ENCODE measurements at places on chromosomes 16 and 17. TPM values are rescaled to one million over a fixed set of nuclear protein-coding genes. Genes with fewer than 3 reads are reported as not detected.

The GNPTG gene
- 34.8 TPM for total RNA-seq

The KCNJ2 gene
- 6.7 TPM for total RNA-seq

The MYL11 gene
- total RNA-seq: not detected

The MYH8 gene
- total RNA-seq: 0.03 TPM

The SGCA gene
- 18.2 TPM for total RNA-seq

The RRAD gene
- 35.4 TPM for total RNA-seq

The FOXC2 gene
- total RNA-seq: 2.7 TPM

- peaks cover 1% of the 10 kb centered on the region for H3K36me3 ChIP-seq
- H3K27me3 ChIP-seq: no peaks in the 10 kb centered on the region
- H3K27ac ChIP-seq: no peak overlapping the region
- H3K4me1 ChIP-seq: no peaks in the 10 kb centered on the region
Measured at GRCh38 chr16:1212616-1213194, 12.4 kb downstream of the TPSG1 start.

DNA sequence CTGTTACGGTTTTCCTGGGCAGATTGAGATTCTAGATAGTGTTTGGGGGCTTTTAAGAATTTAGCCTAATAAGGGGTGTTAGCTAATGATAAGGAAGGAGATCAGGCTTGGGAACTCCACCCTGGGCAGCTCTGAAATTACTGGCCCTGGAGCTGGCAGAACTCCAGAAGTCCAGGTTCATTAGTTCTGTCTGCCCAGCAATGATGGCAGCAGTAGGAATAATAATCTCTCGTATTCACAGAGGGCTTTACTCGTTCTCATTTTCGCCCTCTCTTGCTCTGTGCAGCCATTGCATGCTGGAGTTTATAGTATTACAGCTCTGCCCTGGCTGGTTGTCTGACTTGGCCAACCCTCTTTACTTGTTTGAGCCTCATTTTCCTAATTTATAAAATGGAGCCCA, 216.0 kb downstream of the HAPSTR1 start:
- no peak for DNase-seq
- no peak overlapping the region for H3K4me3 ChIP-seq
- H3K27me3 ChIP-seq: no peaks in the 10 kb centered on the region

DNA sequence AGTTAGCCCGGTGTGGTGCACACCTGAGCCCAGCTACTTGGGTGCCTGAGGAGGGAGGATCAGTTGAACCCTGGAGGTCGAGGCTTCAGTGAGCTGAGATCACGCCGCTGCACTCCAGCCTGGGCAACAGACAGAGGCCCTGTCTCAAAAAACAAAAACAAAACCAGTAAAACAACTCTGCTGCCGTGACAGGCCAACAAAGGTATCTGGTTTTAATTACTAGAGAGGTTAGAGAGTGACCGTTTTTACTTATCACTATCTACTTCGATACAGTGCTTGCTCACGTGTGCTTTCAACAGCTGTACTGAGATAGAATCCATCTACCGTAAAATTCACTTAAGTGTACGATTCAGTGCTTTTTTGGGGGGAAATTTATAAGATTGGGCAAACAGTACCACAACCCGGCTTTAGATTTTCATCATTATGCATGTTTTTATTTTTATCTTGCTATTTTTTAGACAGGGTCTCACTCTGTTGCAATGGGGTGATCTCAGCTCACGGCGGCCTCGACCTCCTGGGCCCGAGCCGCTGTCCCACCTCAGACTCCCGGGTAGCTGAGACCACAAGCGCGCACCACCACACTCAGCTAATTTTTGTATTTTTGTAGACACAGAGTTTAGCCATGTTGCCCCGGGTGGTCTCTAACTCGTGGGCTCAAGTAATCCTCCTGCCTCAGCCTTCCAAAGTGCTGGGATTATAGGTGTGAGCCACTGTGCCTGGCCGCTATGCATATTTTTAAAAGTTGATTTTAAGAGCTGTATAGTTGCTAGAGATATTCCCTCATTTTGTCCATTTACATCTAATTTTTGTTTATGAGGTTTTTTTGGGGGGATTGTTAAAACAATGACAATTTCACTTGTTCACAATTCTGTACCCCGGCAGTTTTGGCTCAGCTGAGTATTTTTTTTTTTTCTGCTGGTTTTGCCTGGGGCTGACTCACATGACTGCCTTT, 30.9 kb downstream of the SERPINF1 start:
- no peak for DNase-seq
- no peaks in the 10 kb centered on the region for H3K4me1 ChIP-seq
- H3K27me3 ChIP-seq: no peaks in the 10 kb centered on the region
- no peak overlapping the region for H3K4me3 ChIP-seq

GRCh38 chr17:17590883-17591354, 589 bp downstream of the PEMT start:
- no peaks in the 10 kb centered on the region for H3K27me3 ChIP-seq
- H3K27ac ChIP-seq: peak overlapping the region; percentile 82
- no peaks in the 10 kb centered on the region for H3K36me3 ChIP-seq
- peak overlapping the region; percentile 46 for H3K4me3 ChIP-seq
- peaks cover 15% of the 10 kb centered on the region for H3K4me1 ChIP-seq

- no peak overlapping the region for H3K4me3 ChIP-seq
- no peaks in the 10 kb centered on the region for H3K36me3 ChIP-seq
- H3K27ac ChIP-seq: no peak overlapping the region
- H3K4me1 ChIP-seq: no peaks in the 10 kb centered on the region
Measured at GRCh38 chr17:38617074-38617860, 11.5 kb upstream of the SRCIN1 start.

DNA sequence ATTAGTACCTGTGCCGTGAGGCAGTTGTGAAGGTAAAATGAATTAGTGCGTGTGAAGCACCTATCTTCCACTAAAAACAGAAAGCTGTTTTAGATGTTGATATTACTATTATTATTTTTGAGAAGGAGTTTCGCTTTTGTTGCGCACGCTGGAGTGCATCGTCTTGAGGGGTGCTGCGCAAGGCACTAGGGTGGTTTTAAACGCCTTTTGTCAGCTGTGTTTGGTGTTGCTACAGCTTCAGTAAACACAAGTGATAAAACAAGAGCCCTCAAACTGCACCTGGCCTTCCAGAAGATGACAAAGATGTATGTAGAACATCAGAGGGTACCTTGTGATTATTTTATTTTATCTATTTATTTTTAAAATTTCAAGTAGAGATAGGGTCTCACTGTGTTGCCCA, 38.2 kb downstream of the PLCG2 start:
- H3K27me3 ChIP-seq: no peaks in the 10 kb centered on the region
- peak overlapping the region; percentile 45 for H3K27ac ChIP-seq
- DNase-seq: no peak
- no peaks in the 10 kb centered on the region for H3K36me3 ChIP-seq
- H3K4me3 ChIP-seq: no peak overlapping the region

DNA sequence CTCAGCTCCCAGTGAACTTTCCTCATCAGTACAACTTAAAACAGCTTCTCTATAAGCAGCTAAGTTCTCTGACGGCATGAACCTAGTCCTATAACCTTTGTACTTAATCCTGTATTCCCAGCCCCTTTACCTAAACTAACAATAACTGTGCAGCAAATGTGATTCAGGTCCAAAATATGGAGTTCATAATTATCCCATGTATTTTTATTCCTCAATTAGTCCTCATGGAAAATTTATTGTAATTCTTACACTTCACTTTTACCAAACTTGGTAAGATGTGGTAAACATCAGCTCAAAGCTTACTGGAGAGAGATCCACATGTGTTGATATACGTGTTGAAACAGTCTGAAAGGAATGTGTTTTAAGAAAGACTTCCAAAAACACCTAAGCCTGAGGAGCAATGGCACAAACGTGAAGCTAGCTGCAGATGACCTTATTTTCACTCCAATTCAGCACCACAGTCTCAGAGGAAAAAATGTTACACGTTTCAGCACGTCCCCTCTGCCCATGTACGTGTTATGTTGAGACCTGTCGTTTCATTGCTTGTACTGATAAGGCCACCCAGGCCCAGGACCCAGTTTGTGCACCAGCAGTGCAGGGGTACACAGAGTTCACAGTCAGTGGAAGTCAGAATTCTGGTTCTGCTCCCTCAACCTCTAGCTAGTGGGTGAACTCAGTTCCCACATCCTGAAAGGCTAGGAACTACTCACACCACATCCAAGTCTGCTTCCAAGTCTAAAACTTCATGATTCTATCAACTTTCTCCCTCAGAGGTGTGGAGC, 7.1 kb downstream of the USP31 start:
- no peaks in the 10 kb centered on the region for H3K27me3 ChIP-seq
- DNase-seq: no peak
- H3K4me3 ChIP-seq: no peak overlapping the region
- H3K27ac ChIP-seq: peak overlapping the region; percentile 42
- peaks cover 11% of the 10 kb centered on the region for H3K4me1 ChIP-seq

DNA sequence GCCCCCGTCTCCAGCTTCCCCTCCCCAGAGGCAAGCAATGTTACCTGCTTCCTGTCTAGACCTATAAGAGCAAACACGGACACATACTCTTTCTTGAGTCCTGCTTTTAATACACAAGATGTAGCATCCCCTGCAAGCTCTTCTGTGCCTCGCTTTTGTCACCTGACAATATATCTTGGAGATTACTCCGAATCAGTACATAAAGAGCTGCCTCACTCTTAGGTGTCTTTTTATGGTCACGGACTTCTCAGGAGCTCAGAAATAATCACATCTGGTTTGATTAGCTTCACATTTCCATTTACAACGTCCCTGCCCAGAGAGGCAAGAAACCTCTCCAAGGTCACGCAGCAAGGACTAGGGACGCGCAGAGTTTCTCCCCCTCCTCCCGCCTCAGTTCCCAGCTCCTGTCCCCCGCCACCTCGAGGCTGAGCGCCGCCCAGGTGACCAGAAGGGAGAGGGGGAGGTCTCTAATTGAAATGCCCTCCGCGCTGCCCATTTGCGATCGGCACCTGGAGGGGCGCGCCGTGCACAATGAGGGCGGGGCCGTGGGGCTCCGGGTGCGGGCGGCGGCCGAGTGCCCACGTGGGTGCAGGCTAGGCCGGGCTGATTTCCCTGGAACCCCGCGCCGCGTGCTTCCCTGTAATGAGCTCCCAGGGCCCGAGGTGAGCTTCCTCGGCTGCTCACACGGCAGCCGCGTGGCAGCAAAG, 13.8 kb upstream of the SEZ6 start:
- no peak overlapping the region for H3K4me3 ChIP-seq
- peaks cover 4% of the 10 kb centered on the region for H3K27me3 ChIP-seq
- no peak for DNase-seq
- H3K27ac ChIP-seq: no peak overlapping the region
- no peaks in the 10 kb centered on the region for H3K4me1 ChIP-seq

DNA sequence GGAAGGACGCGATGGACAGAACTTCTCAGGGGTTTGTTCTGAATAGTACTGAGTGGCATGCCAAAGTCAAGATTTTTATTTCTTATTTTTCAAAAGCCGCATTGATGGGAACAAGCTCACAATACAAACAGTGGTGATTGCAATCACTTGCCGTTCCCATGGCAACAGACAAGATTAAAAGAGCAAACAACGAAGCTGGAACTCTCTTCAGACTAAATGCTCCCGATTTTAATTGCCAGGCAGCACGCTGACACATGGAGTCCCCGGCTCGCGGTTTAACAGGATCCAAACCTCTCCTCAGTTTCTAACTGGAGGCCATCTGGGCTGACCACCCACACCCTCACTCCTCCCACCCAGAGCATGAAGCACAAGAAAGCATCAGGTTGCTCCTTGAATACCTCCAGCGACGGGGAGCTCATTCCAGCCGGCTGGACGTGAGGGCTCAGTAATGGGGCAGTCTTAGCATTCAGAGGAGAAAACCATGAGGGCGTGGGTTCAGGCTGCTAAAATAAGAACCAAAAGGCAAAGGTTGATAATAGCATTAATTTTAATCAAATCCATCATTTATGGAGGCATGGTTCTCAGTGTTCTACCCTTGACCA, 41.5 kb downstream of the AIPL1 start:
- no peaks in the 10 kb centered on the region for H3K36me3 ChIP-seq
- DNase-seq: peak; percentile 20
- H3K27me3 ChIP-seq: no peaks in the 10 kb centered on the region
- H3K27ac ChIP-seq: no peak overlapping the region
- no peak overlapping the region for H3K4me3 ChIP-seq

GRCh38 chr17:29331708-29332085, 37.7 kb upstream of the NUFIP2 start:
- DNase-seq: no peak
- no peaks in the 10 kb centered on the region for H3K36me3 ChIP-seq
- no peak overlapping the region for H3K4me3 ChIP-seq
- no peak overlapping the region for H3K27ac ChIP-seq
- H3K27me3 ChIP-seq: no peaks in the 10 kb centered on the region

- no peak overlapping the region for H3K4me3 ChIP-seq
- H3K27ac ChIP-seq: no peak overlapping the region
- H3K36me3 ChIP-seq: no peaks in the 10 kb centered on the region
- H3K27me3 ChIP-seq: peaks cover 30% of the 10 kb centered on the region
- no peaks in the 10 kb centered on the region for H3K4me1 ChIP-seq
- DNase-seq: peak; percentile 77
Measured at GRCh38 chr17:79391376-79392233, 219.2 kb downstream of the RBFOX3 start.

GRCh38 chr16:66712512-66712911, 16.0 kb upstream of the CMTM4 start:
- H3K4me3 ChIP-seq: no peak overlapping the region
- no peak overlapping the region for H3K27ac ChIP-seq
- H3K4me1 ChIP-seq: no peaks in the 10 kb centered on the region
- no peak for DNase-seq
- no peaks in the 10 kb centered on the region for H3K36me3 ChIP-seq

- no peaks in the 10 kb centered on the region for H3K27me3 ChIP-seq
- no peak for DNase-seq
- peaks cover 3% of the 10 kb centered on the region for H3K4me1 ChIP-seq
- no peak overlapping the region for H3K27ac ChIP-seq
- H3K4me3 ChIP-seq: no peak overlapping the region
Measured at GRCh38 chr17:2478458-2478857, 33.2 kb downstream of the METTL16 start.

- H3K4me1 ChIP-seq: no peaks in the 10 kb centered on the region
- H3K36me3 ChIP-seq: no peaks in the 10 kb centered on the region
- DNase-seq: no peak
- H3K4me3 ChIP-seq: no peak overlapping the region
- H3K27me3 ChIP-seq: no peaks in the 10 kb centered on the region
Measured at GRCh38 chr16:72162105-72162692, 9.8 kb downstream of the PMFBP1 start.

DNA sequence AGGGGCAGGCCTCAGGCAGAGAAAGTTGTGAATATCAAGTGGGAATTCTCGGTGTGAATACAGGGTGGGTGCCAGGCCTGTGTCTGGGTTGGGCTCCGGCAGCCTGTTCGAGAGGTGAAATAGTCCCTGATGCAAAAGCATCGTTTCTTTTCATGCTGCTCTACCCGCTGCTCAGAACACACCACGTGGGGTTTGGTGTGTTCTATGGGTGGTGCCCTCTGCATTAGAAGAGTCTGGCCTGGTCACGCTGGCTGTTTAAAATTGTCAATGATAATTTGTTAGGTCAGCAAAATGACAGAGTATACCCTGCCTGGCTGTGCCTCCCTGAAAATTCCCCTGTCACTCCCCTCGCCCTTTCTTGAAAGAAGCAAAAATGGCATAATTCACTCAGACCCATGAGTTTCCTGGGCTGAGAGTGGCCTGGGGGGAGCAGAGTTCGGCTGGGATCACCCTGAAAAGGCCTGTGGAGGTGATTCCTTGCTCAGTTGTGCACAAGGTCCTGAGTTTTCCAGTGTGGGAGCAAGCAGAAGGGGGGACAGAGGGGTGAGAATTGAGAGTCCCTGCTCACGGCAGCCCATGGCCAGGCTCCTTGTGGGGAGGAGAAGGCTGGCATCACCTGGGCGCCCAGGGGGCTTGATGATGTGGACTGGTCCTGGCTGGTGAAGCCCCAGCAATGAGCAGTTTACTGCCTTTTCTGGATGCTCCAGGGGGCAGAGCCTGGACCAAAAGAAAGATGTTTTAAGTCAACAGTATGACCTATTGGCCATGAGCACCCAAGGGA, 3.2 kb downstream of the CACNG5 start:
- peaks cover 30% of the 10 kb centered on the region for H3K27me3 ChIP-seq
- H3K4me3 ChIP-seq: no peak overlapping the region
- H3K27ac ChIP-seq: no peak overlapping the region
- H3K36me3 ChIP-seq: no peaks in the 10 kb centered on the region

Data from lung (tissue), 17 donors.